ENCODE measurements at places on chromosomes 2 and 18.

DNA sequence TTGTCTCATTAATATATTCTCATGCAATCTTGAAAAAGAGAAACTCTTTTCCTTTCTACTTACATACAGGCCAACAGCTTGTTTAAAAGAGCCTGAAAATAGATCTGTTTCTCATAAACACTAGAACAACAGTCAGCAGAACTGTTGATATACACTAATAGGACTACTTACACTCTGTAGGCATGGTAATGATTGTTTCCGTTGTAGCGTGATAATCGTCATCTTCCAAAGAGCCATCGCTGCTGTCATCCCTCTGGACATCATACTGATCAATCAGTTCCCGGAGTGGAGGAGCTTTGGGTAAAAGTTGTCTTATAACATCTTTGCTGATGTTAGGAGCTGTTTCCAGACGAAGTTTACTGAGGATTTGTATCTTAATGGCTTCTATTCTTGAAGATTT is 476 bp downstream of the MSTN start:
- DNase-seq = no peak

DNA sequence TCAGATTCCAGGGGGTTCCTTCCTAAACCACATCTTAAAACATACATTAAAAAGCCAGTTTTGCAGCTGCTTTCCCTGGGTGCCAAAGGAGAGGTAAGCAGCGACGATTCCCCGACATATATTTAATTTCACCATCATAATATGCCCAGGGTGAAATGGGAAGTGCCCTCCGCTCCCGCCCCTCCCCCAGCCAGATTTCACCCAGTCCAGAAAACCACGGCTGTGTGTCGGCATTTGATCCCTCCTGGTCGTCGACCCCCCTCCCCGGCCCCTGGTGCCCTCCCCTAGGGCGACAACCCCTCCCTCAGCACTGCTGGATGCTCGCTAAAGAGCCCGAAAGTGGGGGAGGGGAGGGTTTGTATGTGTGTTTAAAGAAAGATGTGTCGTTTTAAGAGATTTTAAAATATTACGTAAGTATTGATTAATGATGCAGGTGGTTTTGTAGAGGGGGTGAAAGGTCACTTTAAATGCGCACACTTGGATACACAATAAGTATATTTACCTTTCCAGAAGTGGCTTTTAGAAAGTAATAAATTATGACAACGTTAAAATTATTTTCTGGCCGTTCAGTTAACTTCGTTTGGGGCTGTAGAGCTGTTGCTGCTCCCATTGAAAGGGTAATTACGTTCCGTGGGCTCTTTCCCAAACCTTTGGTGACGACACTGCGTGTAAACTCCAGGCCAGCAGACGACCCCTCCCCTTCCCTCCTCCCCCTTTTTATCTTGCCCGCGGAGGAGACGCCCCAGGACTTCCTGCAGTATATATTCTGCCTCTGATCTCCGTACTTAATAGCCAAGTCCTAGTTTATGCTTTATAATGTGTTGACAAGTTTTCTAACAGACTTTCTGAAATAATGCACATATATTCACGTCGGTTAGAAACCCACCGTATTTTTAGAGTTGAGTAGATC is 3.4 kb upstream of the BCL11A start:
- DNase-seq = no peak

GRCh38 chr2:121094845-121095244 is 190.2 kb downstream of the TFCP2L1 start:
- DNase-seq = no peak

DNA sequence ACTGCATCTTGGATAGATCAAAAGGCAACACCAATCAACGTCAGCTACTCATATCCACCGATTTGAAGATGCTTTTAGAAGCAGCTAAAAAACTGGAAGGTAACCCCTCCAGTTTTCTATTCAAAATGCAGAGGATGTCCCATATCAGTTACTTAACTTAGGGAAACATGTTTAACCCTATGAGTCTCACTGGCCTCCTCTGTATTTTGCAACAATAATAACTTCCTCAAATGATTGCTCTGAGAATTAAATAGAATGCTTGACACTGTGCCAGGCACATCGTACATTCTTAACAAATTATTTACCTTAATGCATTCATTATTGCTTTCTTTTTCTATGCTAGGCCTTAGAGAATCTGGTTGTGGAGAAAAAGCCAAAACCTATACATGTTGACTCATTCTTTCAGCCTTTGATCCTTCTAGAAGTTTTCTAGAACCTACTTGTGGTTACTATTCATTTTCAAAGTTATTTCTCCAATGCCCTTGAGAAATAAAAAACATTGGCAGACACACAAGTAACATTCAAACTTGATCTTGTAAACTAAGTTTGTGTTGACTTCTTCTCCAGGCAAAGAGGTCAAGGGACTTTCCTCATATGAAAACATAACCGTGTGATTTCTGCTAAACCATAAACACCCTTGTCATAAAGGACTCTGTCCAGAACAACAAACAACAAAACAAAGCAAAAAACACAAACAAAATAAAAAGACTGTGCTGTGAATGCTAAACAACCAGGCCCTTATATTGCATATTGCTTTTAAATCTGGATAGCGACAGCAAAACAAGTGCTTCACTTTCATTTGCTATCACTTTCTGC is 4.6 kb downstream of the DOCK10 start:
- DNase-seq = no peak

DNA sequence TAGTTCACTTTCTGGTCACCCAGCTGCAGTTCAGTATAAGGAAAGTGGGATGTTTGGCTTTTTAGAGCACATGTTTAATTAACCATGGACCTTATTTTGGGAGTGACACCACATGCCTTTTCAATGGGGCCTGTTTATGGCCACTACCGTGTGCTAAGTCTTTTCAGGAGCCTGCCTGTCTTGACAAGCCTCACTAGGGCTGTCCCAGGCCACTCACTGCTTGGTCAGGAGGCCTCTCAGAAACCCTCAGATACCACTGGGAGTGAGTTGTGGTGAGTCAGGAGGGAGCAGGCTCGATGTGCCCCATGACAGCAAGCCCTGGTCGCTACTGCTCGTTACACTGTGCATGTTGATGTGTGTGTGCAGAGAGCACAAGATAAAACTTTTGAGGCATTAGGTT is 123.0 kb downstream of the MAP4K4 start:
- DNase-seq = no peak
